ENCODE measurements at places on chromosomes 3 and 15. TPM values are rescaled to one million over a fixed set of nuclear protein-coding genes. Genes with fewer than 3 reads are reported as not detected.

BFSP2 gene
- total RNA-seq = not detected

GP5 gene
- total RNA-seq = not detected

TICRR gene
- 6.6 TPM for total RNA-seq

MTMR10 gene
- 13.6 TPM for total RNA-seq

DHX30 gene
- total RNA-seq = 45.2 TPM

OIP5 gene
- total RNA-seq = 61.9 TPM

GRCh38 chr15:32003558-32003957 is 26.8 kb upstream of the CHRNA7 start:
- DNase-seq = no peak

DNA sequence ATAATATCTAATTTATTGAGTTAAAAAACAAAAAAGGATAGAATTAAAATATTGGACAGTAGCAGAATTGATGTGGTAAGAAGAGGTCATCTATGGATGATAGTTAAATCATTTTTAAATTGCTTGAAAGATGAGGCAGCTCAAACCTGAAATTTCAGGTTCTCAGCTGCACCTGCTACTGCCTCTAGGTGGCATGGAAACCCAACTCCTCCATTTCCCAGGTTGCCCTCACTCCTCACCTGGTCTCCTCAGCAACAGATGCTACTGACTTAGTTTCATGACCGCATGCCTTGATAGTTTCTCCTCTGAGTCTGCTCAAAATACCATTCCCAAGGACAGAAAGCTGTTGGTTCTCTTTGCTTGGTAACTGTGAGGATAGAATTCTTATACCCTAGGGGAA is 148.1 kb downstream of the ABHD5 start:
- DNase-seq = no peak

DNA sequence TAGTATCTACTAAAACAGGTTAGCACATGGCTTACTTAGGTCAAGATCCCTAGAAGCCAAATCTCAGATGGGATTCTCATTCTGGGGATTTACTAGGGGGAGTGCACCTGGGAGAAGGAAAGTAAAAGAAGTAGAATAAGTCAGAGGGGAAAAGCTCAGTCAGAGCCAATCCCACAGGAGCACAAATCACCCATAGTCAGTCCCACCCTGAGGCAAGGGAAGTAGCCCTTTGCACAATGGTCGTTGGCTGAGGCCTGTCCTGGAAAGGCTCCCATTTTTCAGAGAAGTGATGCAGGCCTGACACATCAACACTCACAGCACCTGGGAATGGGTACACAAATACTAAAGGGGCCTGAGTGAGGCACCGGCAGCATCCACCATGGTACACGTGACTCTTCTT is 39.8 kb downstream of the SST start:
- DNase-seq = peak; percentile 82

GRCh38 chr3:95705786-95706418 is 1108.5 kb upstream of the EPHA6 start:
- DNase-seq = peak; percentile 9

GRCh38 chr3:123642957-123643330 is 58.1 kb upstream of the HACD2 start:
- no peak for DNase-seq

GRCh38 chr3:115478359-115478758 is 145.0 kb upstream of the GAP43 start:
- no peak for DNase-seq

DNA sequence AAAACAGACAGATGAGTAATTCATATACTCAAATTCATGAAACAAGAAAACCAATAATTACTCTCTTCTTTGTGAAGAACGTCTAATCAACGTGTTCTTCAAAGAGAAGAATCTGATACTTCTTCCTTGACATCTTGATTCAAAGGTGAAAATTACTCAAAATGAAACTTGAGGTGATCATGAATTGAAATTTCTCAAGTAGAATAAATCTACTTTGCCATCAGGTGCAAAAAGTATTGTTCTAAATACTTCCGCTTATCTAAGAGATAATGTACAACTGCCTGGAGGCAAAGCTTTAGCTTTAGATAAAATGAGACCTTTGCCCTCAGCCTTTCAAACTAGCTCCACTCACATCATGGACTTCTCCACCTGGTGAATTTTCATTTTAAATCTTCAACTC is 13.9 kb upstream of the XXYLT1 start:
- DNase-seq = no peak

- DNase-seq = no peak
Observed at GRCh38 chr3:13034861-13035260, 38.4 kb downstream of the IQSEC1 start.

- no peak for DNase-seq
Observed at GRCh38 chr3:85364296-85364909, 405.6 kb downstream of the CADM2 start.
